ENCODE measurements at places on chromosomes 12 and 14.

GRCh38 chr14:74691456-74691855, 21.4 kb downstream of the AREL1 start:
- DNase-seq, result no peak

DNA sequence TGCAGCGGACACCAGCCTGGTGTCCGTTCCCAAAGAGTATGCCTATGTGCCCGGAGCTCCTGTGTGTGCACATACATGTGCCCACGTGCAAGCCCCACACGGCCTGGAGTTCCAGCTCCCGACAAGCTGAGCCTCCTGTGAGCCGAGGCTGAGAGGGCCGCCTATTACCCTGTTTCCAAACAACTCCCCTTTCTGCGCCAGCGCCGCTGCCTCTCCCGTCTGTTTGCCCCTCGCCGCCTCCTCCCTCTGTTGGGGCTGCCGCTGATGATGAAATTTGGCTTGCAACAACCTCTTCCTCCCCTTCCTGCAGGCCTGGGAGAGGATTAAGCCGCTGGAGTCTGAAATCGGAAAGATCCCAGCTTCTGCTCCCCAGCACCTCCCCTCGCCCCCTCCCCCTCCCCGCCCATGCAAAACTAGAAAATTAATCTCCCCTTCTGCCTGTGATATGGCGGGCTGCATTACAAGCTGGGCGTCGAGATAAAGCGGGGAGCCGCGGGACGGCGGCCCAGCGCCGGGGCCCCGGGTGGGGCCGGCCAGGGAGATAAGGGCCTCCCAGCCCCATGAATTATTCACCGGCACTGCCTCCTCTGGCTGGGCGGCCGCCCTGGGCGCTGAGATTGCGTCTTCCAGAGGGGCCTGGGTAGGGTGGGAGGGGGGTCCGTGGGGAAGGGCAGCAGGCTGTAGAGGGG, 6.8 kb upstream of the ASIC1 start:
- no peak for DNase-seq

DNA sequence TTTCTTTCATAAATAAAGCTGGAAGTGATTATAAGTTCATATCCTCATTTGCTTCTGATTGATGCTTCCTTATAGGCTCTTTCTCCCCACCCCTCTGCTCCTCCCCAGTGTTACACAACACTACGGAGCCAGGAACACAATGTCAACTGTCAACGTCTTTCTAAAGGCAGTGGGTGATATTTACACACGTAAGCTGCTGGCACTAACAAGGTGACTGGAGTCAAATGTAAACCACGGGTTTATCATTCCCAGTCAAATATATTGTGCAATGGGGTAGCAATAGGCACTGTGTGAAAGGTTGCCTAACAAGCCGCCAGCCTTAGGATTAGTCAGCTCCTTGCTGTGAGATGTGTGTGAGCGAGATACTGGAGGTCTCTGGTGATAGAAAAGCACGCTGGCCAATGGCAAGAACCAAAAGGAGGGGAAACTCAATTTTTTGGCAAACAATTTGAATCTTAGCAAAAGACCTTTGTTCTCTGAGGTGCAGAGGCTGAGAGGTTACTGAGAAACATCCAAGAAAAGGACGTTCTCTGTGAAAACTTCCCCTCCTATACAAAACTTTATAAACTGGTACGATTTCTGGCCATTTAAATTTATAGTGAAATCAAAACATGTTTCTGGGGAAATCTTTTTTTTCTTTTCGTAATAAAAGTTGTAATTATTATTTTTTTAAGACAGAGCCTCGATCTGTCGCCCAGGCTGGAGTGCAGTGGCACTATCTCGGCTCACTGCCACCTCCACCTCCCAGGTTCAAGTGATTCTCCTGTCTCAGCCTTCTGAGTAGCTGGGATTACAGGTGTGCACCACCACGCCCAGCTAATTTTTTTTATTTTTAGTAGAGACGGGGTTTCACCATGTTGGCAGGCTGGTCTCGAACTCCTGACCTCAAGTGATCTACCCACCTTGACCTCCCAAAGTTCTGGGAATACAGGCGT, 22.3 kb upstream of the HECTD1 start:
- no peak for DNase-seq

- DNase-seq, result no peak
Observed at GRCh38 chr14:26621364-26621763, 23.5 kb upstream of the NOVA1 start.

GRCh38 chr12:88206601-88207000, 64.5 kb downstream of the TMTC3 start:
- no peak for DNase-seq

GRCh38 chr14:101876555-101876938, 87.8 kb upstream of the DYNC1H1 start:
- peak; percentile 47 for DNase-seq

DNA sequence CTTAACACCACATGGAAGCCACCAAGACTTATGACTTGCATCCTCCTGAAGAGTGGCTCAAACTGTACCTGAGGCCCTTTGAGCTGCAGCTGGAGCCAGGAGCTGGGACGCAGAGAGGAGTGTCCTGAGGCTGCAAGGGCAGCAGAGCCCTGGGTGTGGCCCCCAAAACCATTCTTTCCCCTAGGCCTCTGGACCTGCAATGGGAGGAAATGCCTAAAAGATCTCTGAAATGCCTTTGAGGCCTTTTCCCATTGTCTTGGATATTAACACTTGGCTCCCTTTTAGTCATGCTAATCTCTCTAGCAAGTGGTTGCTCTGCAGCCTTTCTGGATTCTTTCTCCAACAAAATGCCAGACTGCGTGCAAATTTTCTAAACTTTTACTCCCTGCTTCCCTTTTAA, 156.1 kb downstream of the SLC38A4 start:
- DNase-seq, result no peak

DNA sequence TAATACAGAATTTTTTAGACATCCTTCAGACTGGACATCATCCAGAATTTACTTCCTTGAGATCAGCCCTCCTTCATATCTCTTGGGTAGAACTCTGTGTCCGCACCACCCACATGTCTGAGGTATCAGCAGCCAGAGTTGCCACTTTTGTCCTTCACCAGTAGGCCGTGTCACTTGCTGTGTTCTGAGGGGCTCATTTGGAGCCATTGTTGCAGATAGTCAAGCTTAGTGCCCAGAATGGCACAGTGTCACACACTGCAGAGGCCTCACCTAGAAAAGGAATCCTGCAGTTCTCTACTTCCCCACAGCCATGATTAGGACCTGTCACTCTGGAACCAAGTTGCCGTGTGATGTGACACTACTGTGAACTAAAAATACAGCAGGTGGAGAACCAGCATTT, 36.9 kb upstream of the KCNK13 start:
- DNase-seq, result no peak

DNA sequence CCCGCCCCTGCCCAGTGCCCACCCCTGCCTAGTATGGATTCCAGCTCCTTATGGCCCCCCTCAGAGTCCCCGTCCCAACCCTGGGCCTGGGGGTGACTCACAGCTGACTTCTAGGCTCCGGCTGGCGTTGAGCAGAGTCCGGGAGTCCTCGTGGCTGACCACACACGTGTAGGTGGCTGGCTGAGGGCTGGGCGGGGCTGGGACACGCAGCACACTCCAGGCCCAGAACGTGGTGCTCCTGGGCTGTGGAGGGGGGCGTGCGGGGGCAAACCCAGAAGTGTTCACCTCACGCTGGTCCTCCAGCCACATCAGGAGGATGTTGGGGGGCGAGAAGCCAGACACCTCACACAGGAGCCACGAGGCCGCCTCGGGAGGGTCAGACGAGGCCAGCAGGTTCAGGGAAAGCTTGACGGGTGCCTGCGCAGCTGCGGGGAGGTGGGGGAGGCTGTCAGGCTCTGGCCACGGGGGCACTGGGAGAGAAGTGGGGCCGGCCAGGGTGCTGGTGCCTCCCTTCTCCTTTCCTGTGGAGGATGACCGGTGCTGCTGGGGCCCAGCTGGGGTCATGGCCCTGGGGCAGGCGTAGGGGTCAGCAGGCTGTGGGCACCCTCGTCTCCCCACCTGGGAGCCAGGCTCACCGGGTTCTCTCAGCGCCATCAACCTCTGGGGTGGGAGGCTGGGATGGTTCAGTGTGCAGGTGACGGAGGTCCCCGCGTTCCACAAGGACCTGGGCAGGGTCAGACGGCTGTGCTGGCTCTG, 314.1 kb downstream of the TMEM121 start:
- no peak for DNase-seq

- DNase-seq, result no peak
Observed at GRCh38 chr12:77696183-77696582, 134.5 kb upstream of the NAV3 start.

GRCh38 chr12:115864396-115864795, 413.1 kb downstream of the MED13L start:
- no peak for DNase-seq

GRCh38 chr12:2306012-2306411, 253.2 kb downstream of the CACNA1C start:
- DNase-seq, result no peak

DNA sequence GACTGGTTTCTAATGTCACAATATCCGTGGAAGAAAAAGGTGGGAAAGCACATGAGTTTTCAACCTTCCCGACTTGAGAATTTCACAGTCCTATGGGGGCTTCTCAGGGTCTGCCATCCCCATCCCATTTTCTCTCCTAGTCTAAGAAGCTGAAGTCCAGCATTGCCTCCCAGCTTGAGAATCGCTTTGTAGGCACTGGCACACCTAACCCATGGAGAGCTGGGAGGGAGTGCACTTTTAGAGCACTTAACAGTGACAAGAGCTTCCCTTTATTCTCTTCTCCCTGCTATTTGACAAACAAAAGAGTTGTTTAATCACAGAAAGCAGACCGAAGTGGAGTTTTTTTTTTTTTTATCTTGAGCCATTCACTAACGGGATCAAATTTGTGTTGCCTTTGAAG, 22.8 kb upstream of the SRRM4 start:
- DNase-seq, result no peak

- DNase-seq, result no peak
Observed at GRCh38 chr12:3945671-3946070, 72.5 kb upstream of the PARP11 start.

DNA sequence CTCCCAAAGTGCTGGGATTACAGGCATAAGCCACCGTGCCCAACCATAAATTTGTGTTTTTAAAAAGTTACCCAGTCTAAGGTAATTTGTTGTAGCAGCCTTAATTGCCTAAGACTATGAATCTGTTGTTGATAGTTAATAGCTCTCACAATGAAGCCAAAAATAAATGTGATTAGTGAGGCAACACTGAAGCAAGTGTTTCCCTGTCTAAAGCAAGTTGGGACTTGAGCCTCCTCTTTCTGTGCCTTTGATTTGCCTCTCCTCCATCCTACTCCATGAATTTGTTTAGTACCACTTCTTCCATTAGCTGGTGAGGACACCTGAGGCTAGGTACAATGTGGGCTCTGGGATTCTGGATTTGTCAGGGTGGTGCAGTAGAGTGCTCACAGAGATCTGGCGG, 36.8 kb downstream of the DAAM1 start:
- no peak for DNase-seq

All from activated T-helper 1 cell treated with Interleukin-2 at 50 U/mL for 16 hours (primary cell).